GM12865 (cell line): ENCODE measurements at places on chromosomes 12 and 14.

DNA sequence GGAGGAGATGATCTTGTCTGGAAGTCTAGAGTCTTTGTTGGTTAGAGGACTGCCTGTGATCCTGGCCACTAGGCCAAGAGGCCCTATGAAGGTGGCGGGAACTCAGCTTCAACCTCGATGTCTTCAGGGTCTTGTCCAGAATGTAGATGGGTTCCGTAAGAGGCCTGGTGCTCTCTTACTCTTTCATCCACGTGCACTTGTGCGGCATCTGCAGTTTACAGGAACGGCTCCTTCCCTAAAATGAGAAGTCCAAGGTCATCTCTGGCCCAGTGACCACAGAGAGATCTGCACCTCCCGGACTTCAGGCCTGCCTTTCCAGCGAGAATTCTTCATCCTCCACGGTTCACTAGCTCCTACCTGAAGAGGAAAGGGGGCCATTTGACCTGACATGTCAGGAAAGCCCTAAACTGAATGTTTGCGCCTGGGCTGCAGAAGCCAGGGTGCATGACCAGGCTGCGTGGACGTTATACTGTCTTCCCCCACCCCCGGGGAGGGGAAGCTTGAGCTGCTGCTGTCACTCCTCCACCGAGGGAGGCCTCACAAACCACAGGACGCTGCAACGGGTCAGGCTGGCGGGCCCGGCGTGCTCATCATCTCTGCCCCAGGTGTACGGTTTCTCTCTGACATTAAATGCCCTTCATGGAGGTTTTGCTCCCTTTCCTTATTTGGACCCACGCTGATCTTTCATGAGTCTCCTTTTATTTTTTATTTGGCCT is 17.7 kb downstream of the WNT5B start:
- no peak for DNase-seq

GRCh38 chr12:56989861-56990610 is 16.3 kb downstream of the ZBTB39 start:
- no peak for DNase-seq

GRCh38 chr12:89775063-89775985 is 66.7 kb upstream of the ATP2B1 start:
- DNase-seq, result no peak

DNA sequence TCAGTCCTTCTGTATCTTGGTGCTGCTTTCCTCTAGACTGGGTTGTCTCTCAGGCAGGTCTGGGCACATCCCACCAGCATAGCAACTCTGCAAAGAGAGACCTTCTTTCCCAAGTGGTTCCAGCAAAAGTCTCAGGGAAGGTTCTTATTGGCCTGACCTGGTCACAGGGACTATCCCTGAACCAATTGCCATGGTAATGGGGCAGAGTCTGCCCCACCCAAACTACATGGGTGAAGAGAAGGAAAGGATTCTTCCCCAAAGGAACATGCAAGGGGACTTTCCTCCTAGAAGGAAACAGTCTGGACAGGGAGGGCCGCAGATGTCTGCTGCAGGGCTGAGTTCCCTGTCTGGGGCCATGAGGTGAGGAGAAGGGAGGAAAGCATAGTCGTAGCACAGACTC is 122.2 kb upstream of the NCOR2 start:
- DNase-seq, result no peak

DNA sequence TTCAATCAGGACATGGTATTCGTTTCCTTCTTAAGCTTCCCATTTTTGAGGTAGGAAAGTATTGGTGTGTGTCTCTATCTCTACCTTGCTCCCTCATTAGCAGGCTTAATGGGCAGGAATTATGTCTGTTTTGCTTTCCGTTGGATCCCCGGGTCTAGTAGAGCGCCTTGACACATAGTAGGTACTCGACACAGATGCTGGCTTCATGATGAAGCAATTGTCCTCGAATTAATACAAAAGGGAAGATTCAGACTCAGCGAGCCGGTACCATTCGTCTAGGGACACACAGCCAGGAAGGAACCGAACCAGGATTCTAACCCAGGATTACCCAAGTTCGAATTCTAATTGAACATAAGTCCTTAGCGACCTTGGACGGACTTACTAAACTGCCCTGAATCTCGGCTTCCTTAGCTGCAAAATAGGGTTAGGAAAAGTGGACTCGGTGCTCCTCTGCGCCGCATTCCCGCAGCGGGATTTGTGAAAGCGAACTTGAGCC is 496 bp upstream of the ISCU start:
- no peak for DNase-seq

GRCh38 chr14:100725587-100726387 is 905 bp upstream of the DLK1 start:
- DNase-seq, result no peak

DNA sequence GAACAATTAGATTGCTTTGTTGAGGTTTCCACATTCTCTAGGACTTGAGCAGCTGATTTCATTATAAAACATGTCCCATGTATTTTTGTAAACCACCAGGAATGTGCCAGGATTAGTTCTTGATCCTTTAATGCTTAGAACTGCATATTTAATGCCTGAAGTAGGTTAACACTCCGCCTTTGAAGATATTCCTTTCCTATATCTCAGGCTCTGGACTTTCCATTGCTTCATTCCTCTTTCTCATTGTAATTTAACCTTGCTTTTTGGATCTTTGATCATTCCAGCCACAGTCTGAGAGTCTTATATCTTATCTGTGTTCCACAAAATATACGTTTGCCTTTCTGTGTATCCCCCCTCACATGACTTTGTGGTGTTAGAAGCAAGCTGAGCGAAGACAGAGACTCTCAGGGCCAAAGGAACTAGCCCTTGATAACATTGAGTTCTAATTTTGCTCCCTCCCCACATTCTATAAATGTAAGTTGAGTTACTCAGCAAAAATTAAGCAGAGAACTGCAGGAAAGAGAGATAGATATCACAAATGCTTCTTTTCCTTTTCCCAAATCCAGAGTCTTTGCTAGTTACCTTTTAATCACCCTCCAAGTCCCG is 2.4 kb upstream of the CLEC1B start:
- no peak for DNase-seq

DNA sequence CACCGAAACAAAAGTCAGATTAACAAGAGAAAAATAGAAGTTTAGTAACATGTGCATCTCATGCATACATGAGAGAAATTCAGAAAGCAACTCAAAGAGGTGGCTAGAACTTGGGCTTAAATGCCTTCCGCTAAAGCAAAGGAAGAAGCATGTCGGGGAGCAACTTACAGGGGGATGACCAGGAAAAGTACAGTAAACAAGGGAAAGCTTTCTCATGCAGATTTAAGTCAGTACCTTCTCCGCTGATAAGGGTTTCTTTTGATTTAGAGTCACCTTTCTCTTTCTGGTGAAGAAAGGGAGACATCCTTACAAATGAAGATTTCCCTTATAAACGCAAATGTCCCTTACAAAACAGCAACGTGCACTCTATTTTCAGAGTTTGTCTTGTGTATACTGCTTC is 6.0 kb upstream of the RNASE6 start:
- DNase-seq, result no peak

DNA sequence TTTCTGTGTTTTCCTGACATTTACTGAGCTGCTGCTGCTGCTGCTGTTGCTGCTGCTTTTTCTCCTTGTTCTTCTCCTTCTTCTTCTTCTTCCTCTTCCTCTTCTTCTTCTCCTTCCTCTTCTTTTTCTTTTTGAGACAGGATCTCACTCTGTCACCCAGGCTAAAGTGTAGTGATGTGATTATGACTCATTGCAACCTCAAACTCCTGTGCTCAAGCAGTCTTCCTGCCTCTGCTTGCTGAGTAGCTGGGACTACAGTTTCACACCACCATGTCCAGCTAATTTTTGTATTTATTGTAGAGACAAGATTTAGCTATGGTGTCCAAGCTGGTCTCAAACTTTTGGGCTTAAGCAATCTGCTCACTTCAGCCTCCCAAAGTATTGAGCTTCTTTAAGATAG is 95.8 kb downstream of the TMTC3 start:
- DNase-seq, result peak; percentile 6

DNA sequence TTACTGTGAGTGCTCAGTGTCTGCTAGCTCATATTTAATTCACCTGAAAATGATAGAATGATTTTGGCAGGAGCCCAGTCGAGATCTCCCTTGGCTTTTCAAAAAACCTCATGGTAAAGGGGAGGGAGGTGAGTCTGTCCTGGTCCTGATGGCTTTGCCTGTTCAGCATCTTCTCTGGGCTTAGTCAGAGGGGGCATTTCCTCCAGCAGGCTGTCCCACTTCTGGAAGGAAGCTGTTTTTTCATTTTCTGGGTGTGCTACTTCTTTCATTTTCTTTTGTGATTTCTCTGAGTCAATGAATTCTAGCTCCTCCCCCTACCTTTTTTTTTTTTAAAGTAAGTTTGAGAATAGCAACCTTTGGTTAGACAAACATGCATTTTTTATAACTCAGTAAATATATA is 58.8 kb downstream of the TMX1 start:
- DNase-seq, result peak; percentile 50

GRCh38 chr12:107845980-107846659 is 71.6 kb downstream of the ASCL4 start:
- DNase-seq, result no peak

GRCh38 chr12:99745121-99745520 is 97.6 kb downstream of the GARIN6 start:
- DNase-seq, result no peak

DNA sequence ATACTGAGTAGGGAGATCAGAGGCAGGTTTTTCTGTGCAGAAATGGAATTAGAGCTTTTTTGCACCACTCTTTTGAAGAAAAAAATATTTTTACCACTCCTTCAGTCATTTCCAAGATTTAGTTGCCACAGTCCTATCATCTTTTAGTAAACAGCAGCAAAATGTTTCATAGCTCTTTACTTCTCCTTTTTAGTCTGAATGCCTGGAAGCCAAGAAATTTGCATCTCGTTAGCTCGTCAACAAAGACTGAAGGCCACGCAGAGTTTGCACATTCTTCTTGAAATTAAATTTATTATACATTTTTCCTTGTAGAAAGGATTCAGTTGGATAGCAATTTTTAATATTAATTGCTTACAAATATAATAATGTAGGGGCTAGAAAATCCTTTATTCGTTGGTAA is 544.5 kb upstream of the ATP2B1 start:
- no peak for DNase-seq

- DNase-seq, result no peak
Observed at GRCh38 chr12:25293653-25294052, 42.9 kb upstream of the KRAS start.

DNA sequence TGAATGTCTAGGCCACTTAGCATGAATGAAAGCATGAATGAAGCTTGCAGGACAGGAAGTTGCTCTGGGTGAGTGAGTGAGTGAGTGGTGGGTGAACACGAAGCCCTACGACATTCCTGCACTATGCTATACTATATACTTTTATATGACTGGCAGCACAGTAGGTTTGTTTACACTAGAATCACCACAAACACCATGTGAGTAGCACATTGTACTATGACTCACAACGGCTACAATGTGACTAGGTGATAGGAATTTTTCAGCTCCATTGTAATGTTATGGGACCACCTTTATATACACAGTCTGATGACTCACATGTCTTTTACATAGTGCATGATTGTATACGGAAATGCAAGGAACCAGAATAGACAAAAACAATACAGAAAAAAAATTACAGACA is 1480.2 kb downstream of the AACS start:
- DNase-seq, result no peak

GRCh38 chr12:19946550-19946949 is 421.8 kb upstream of the PDE3A start:
- no peak for DNase-seq

GRCh38 chr12:72338437-72338836 is 66.3 kb downstream of the TRHDE start:
- DNase-seq, result no peak

DNA sequence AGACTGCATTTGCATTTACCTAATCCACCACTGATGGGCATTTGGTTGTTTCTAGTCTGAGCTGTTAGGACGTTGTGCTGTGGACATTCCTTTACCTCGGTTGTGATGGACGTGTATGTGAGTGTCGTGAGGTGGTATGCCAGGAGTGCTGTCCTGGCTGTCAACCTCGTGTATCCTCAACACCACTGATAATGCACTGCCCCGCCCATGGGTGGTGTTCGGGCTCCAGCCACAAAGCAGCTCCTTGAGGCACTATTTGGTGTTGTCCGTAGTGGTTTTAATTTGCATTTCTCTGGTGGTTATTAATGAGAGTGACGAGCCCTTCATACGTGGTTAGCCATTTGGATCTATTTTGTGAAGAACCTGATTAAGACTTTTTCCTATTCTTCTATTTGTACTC is 87.6 kb downstream of the PPP2R5C start:
- peak; percentile 73 for DNase-seq

DNA sequence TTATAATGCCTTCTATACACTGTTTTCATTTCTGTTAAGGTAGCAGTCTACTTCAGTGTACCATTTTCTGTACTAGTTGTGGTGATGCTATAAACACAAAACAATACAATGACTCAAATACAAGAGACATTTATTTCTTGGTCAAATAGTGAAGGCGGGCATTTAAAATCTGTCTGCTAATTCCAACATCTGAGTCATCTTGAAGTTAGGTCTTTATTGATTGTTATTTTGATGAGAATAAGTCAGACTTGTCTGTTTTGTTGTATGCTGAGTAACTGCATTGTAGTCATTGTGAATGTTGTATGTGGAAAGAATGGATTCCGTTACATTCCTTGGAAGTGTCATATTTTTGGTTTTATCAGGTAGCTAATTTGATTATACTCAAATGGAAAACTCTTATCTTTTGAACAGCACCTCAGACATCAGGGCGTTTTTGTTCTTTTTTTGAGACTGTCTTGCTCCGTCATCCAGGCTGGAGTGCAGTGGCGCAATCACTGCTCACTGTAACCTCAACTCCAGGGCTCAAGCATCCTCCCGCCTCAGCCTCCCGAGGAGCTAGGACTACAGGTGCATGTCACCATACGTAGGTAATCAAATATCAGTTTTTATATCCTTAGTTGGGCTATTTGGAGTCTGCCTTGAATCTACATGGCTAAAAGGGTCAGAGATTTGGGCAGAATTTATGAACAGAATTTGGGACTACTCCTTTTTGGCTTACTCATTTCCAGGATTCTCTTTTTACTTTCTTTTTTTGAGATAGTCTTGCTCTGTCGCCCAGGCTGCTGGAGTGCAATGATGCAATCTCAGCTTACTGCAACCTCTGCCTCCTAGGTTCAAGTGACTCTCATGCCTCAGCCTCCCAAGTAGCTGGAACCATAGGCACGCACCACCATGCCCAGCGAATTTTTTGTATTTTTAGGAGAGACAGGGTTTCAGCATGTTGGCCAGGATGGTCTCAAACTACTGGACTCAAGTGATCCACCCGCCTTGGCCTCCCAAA is 56.8 kb downstream of the PAPLN start:
- no peak for DNase-seq

- no peak for DNase-seq
Observed at GRCh38 chr14:34671716-34672115, 41.8 kb upstream of the SNX6 start.

DNA sequence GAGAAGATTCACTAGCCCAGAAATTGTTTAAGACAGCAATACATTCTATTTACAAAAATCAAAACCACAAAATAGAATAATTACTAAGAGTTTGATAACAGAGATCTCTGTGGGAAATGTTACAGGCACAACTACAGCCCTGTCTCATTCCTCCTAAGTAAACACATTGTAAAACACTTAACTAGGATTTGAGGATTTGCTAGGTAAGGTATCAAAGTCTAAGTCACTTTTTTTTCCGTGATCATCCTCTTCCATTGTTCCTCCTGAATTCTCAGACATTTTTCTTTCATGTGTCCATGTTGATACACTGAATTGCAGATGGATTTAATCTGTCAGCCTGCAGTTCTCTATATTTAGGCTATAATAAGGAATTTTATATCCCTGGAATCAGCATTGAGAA is 127.5 kb downstream of the ACSS3 start:
- DNase-seq, result no peak

- DNase-seq, result no peak
Observed at GRCh38 chr14:79670811-79671210, 540.5 kb downstream of the DIO2 start.
